ENCODE measurements at places on chromosomes 16 and 17.

GRCh38 chr16:1825864-1826690 lies 548 bp downstream of the HAGH start:
- peak; percentile 4 for DNase-seq

DNA sequence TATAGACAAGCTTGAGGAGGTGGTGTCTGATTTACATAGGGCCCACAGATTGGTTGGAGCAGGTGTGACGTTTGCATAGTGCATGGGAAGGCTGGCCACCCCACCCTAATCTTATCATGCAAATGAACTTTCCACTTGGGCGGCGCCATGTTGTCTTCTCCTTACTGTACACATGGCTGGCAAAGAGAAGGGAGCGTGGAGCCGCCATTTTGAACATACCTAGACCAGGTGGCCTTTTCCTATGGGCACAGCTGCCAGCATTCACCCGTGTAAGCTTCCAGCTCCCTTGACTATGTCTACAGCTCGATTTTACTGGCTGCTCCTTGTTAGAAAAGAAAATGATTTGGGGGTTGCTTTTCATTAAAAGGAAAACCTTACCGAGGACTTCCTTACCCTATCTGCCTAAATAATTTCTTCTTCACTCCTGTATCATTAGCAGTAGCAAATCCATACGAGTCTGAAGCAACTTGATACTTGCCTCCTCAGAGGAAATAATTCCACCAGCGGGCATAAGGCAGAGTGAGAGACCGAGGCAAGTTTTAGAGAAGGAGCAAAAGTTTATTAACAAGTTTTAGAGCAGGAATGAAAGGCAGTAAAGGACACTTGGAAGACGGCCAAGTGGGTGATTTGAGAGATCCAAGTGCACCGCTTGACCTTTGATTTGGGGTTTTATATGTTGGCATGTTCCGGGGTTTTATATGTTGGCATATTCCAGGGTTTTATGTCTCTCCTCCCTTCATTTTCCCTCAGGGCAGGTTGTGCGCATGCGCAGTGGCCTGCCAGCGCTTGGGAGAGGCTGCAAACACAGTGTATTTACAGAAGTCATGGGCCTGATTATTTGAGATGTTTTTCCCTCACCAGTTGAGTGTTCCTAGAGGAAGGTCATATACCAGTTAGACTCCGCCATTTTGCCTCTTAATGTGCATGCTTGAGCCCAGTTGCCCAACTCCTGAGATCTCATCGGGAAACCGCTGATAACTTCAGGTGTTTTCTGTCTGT lies 65.7 kb downstream of the MARF1 start:
- no peak for DNase-seq

GRCh38 chr17:52410781-52411180 lies 252.3 kb upstream of the CA10 start:
- DNase-seq = no peak

DNA sequence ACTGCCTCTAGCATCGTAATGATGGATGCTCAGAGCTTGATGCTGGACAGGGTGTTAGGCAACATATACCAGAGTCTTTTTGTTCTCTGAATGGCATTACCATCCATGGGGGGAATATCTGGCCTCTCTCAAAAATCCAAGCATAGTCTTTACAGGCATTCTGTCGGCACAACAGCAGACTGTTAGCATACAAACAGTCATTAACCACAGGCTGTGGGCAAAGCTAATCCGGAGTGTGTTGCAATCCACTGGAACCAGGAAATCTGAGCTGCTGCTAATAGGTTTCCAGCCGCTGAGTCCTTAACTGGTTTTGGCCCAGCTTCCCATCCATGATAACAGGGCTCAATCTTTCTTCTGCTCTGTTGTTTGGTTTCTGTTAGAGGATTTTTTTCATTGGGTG lies 371.9 kb downstream of the HS3ST3B1 start:
- DNase-seq = no peak

- DNase-seq = no peak
Measured at GRCh38 chr16:50315346-50315997, 49.1 kb downstream of the ADCY7 start.

DNA sequence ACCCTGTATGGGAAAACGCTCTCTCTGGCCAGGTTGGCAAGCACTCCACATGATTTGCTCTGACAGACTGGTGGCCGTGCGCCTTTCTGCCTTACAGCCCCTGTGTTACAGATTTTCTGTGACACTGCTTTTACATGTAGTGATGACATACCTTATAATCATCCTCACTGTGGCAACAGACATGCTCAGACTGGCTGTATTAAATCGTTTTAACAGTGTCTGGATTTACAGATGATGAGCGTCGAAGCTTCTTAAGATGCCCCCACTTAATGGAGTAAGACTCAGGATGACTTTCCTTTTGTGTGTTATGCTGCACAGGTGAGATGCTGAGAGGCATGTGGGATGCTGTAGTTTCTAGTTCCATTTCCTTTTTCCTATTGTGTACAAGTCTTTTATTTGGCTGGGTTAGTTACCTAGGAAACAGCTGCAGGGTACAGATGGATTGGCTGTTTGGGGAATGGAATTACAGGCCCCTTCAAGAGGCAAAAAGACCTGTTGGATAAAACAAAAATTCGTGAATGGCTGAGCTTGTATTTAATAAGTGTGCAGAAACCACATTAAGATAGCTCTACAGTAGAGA lies 20.9 kb upstream of the VWA3A start:
- peak; percentile 42 for DNase-seq

DNA sequence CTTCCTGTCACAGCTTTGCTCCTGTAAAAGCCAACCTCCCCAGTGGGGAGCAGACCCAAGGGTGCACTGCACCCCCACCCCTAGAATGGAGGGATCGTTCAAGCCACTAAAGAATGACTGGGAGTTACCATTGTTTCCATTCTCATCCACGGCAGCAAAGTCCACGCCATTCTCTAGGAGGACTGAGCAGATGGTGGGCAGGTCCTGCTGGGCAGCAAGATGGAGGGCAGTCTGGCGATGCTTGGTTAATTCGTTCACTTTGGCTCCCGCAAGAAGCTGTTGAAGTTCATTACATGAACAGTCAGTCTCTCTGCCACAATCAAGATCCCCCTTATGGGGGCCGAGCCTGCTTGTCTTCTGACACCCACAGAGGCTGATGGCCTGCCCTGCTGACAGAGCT lies 30.8 kb downstream of the CYB5D2 start:
- no peak for DNase-seq

GRCh38 chr17:65799454-65799853 lies 238.0 kb upstream of the AXIN2 start:
- DNase-seq = no peak

- no peak for DNase-seq
Measured at GRCh38 chr17:732902-733720, 715 bp downstream of the TLCD3A start.

GRCh38 chr16:26525856-26526255 lies 540.9 kb upstream of the C16orf82 start:
- no peak for DNase-seq

DNA sequence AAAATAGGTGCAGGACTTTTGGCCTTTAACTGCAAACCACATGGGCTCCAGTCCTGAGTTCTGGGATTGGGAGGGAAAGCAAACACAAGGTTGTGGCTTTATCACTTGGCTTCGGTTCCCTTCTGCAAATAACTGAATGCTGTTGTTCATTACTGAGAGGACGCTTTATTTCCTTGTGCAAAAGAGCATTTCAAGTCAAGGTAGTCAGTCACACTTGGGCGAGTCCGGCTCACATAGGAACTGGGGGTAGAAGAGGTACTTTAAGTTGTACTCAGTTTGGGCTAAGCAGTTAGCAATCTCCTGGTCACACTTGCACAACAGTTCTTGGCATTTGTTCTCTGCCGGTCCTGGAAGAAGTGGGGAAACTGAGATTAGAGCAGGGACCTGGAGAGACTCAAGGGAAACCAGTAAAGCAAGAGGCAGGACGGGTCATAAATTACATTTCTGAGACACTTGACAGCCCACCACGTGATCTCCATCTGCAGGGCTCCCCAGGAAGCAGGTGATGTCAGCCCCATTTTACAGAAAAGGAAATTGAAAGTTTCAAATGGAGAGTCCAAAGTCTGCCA lies 21.6 kb downstream of the PLA2G10 start:
- DNase-seq = no peak

- DNase-seq = no peak
Measured at GRCh38 chr16:77834635-77835540, 46.5 kb downstream of the VAT1L start.

- no peak for DNase-seq
Measured at GRCh38 chr16:3868556-3868955, 12.0 kb downstream of the CREBBP start.

- no peak for DNase-seq
Measured at GRCh38 chr16:27265982-27266381, 2.6 kb downstream of the NSMCE1 start.

- no peak for DNase-seq
Measured at GRCh38 chr17:34981538-34982241, 1.4 kb downstream of the LIG3 start.

DNA sequence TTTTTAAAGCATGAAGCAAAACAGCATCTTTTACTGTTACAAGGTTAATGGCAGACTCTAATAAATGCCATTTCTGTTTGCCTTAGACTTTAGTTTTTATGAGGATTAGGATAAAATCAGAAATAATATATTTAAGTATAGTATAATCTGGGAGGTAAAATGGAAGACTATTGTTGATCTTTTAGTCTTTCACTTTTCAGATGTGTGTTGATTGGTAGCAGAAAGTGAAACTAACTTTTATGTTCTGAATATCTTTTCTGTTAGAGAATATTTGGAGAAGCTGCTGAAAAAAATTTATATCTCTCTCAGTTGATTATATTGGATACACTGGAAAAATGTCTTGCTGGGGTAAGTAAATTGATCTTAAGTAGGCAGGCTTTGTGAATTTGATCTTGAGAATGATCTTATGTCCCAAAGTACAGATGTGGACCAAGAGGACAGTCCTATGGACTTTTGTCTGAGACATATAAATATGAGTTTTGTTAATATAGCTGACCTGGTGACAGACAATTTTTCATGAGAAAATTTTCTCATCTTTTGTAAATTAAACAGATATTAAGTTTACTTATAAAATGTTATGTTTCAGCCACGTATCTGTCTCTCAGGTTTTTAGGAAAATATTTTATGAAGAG lies 64.1 kb downstream of the NF1 start:
- DNase-seq = no peak

- DNase-seq = no peak
Measured at GRCh38 chr16:85498607-85499006, 114.5 kb upstream of the GSE1 start.

GRCh38 chr17:2017274-2017941 lies 7.7 kb downstream of the RTN4RL1 start:
- DNase-seq = peak; percentile 45

DNA sequence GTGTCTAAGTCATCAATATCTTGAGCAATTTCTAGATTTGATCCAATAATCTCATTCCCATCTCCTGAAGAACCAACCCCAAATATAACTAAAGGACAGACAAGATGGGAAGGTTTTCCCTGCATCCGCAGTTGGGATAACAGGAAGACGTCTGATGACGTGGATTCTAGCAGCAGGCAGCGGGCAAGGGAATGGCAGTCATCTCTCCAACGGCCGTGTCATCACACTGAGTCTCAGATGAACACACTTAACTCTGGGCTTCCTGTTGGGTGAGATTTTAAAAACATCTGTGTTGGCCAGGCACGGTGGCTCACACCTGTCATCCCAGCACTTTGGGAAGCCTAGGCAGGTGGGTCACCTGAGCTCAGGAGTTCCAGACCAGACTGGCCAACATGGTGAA lies 20.9 kb upstream of the TIMP2 start:
- no peak for DNase-seq

- no peak for DNase-seq
Measured at GRCh38 chr17:44466339-44466738, 36.9 kb downstream of the GPATCH8 start.

GRCh38 chr17:33551911-33552310 lies 258.8 kb upstream of the ASIC2 start:
- DNase-seq = no peak

DNA sequence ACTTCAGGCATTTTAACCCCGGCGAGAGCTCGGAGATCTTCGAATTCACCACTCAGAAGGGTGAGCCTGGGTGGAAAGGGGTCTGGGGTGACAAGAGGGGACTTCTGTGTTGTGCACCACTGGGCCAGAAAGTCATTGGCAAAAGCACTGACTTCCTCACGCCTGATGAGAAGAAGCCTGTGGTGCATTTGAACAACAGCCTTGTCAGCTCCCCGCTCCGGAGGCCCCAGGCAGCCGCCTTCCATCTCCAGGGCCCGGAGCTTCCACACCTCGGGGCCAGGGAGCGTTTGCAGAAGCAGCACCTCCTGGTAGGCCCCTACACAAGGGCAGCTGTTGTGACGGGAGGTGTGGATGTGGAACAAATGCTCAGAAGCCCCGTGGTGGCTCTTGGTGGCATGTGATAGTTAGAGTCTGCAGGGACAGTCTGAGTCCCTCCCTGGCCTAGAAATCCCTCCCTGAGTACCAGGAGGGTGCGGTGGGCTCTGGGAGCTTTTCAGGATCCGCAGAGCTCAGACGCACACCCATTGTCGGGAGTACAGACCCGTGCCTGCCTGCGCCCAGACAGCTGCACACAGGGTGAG lies 9.7 kb downstream of the CACNG1 start:
- no peak for DNase-seq

- no peak for DNase-seq
Measured at GRCh38 chr16:13231365-13231764, 330.0 kb downstream of the SHISA9 start.

DNA sequence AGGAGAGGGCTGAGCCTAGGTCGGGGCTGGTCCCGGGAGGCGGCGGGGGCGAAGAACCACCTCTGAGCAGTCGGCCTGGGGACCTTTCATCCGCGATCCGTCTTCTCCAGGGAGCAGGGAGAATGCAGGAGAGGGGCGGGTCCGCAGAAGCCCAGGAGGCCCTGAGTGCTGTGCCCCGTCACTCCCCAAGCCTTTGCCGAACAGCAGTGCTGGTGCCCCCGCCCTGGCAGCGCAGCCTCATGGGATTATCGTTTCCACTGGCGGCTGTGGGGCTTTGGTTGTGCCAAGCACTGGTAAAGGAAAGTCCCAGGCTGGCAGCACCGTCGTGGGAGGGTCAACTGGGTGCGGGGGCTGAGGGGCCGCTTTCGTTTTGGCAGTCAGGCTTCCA lies 631 bp downstream of the TBL3 start:
- DNase-seq = no peak

DNA sequence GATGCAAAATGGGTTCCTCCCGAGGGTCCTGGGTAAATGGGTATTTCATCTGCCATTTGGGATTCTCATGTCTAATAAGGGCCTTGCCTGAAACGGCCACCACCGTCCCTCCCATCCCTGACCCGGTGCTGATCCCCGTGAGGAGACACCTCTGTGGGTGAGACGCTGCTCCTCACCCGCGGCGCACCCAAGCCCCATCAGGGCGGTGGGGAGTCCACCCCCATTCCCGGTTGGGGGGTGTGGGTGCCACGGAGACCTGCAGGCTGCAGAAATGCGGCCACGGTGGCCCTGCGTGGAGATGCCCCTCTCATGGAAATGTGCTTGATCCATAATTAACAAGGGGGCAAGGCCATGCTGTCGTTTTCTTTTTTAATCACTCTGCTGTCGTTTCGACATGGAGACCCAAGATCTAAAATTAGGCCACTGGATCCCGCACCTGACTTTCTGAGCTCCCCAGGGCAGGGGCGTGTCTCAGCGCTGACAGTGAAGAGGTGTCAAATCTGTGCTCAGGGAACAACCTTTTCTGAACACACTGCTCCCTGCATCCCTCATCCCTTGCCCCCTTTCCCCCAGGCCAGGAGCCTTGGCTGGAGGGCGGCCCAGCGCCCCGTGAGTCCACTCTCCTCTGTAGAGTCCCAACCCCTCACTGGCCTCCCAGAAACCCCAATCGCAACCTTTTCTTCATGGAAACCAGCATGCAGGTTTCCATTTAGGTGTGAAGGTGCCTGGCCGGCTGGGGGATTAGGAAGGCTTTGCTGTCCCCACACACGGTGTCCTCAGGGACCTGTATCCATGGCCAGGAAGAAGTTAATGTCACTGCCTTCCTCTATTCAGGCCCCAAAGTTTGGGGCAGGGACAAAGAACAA lies 38.9 kb downstream of the PEMT start:
- DNase-seq = no peak

GRCh38 chr16:85650844-85651628 lies 37.7 kb downstream of the GINS2 start:
- no peak for DNase-seq

Data from NCI-H1694 (cell line).